Right ventricle myocardium superior (tissue), 1 donor: ENCODE measurements at places on chromosomes 2 and 18. TPM values are rescaled to one million over a fixed set of nuclear protein-coding genes. Genes with fewer than 3 reads are reported as not detected.

DNA sequence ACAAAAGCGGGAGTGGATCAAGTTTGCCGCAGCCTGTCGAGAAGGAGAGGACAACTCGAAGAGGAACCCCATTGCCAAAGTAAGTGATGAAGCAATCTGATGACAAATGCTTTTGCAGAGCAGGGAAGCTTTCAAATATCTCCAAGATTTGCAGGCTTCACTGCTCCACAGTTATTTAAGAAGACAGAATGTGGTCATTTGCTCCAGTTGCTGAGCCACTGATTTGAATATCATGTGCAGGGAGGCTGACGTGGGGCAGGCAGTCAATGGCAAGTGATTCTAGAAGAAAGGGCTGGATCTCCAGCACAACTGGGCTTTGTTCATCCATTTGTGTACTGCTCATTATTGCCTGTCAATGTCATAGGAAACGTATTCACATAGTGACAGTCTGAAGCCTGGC is 10.2 kb downstream of the DSG4 start:
- no peak for DNase-seq

RTKN gene
- 17.8 TPM for total RNA-seq

C2orf92 gene
- total RNA-seq = 1.2 TPM

LHCGR gene
- total RNA-seq = not detected

DNA sequence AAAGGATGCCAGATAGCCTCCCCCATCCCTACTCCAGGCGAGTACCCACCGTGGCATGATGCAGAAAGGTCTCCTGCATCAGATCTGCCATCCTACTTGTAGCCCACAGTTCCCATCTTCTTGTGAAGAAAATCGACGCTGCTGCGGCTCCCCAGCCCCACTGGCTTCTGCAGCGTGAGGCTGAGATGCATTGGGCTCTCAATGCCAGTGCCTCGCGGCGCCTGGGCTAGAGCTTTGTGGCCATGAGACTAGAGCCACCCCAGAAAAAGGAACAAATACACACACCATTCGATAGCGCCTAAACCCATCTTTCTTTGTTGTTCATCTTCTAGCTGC is 2.8 kb downstream of the NOL4 start:
- peak; percentile 40 for DNase-seq

GRCh38 chr2:38097258-38097987 is 21.5 kb upstream of the CYP1B1 start:
- DNase-seq = no peak

GRCh38 chr2:142189501-142189900 is 58.7 kb upstream of the LRP1B start:
- DNase-seq = no peak
